ENCODE measurements at places on chromosomes 1 and 21.

DNA sequence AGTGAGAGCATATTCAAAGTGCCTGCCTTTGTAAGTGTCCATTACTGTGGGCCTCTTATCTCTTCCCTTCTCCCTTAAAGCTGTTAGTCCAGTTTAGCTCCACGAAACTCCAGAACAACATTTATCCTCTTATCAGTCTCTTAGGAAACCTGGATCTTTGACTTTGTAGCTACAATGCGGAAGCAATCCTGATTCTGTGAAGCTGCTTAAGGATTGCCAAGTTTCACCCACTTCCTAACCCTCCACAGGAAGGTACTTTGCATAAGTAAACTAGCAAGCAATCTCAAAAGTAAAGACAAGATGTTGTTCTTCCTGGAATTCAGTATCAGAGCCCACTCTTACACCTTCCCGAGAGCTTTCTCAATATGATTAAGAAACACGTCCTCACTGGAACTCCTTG lies 164.9 kb upstream of the USP25 start:
- no peak for DNase-seq

DNA sequence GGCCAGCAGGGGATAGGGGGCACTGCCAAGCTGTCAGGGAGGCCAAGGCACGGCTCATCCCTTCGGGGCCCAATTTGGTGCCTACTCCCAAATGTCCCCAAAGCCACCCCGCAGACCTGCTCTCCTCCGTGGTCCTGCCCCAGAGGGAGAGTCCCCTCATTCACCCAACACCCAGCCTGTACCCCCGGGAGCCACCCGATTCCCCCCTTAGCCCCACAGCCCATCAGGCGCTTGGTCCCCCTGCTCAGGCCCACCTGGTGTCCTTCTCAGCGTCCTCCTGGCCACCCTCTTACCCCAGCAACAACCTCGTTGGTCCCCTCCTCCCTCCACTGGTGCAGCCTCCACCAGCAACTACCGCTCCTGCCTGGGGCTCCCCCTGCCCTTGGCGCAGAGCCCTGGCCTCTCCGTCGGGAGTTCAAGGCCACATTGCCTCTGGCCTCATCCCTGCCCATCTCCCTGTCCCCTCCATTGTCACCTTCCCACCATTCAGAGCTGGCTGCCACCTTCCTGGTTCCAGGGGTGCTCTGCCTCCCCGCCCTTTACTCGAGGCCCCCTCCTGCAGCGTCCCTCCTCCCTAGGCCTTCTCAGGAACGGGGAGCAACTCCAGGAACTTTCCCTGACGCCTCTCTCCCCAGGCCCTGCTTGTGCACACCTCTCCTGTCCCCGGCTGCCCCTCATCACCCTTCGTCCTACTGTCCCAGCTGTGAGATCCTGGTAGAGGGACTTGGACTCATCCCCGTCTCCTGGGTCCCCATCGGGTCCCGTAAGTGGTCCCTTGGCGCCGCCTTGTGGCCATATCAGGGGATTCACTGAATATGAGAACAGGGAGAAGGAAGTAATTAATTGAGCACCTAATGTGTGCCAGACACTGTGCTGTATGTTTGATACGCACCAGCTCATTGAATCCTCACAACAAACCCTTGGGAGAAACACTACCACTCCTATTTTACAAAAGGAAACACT lies 73.9 kb downstream of the RAP1GAP start:
- DNase-seq, result peak; percentile 24

- DNase-seq, result no peak
Measured at GRCh38 chr1:152397474-152397873, 16.6 kb downstream of the CRNN start.

- DNase-seq, result no peak
Measured at GRCh38 chr21:15614766-15615165, 115.0 kb upstream of the USP25 start.

GRCh38 chr1:225597926-225598575 lies 54.9 kb downstream of the ENAH start:
- no peak for DNase-seq

DNA sequence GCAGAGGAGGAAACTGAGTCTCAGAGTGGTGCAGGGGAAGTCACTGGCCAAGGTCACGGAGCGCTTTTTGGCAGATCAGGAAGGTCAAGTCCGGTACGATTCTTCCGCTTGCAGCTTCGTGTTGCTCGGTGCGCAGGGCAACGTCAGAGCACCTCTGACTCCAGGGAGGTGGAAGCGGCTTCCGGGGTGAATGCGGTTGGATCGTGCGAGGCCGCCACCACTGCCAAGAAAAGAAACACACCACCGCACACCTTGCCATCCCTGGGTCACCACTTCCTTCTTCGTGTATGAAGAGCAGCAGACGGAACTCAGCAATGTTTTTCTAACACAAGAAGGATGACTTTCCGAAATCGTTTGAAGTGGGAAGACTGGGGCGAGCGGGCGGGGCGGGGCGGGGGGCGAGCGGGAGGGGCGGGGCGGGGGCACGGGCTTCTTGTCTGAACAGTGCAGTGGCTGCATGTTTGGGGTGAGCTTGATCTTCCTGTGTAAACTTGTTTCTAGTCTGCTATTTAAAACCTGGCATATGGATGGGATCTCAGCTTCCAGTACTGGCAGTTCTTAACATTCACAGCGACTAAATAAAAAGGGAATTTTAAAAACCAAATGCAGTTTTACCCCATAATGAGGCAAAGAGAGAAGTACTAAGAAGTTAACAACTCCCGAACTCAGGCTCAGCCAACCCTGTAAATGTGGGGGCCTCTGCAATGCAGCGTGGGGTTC lies 300.0 kb downstream of the RRAGC start:
- DNase-seq, result peak; percentile 85

- no peak for DNase-seq
Measured at GRCh38 chr1:112992780-112993179, 36.8 kb upstream of the SLC16A1 start.

DNA sequence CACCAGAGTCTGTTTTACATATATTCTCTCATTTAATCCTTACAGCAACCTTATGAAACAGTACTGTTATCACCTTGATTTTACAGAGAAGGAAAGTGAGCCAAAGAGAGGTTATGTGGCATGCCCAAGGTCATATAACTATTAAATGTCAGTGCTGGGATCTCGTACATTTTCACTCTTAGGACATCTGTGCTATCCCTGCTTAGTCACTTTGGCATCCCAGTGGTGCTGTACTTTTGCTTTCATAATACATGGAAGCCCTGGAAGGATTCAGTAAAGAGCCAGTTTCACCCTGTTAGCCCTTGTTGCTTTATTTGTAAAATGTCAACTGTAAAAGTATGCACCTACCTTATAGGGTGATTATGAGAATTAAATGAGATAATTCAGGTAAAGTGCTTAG lies 104.4 kb downstream of the NFIA start:
- no peak for DNase-seq

DNA sequence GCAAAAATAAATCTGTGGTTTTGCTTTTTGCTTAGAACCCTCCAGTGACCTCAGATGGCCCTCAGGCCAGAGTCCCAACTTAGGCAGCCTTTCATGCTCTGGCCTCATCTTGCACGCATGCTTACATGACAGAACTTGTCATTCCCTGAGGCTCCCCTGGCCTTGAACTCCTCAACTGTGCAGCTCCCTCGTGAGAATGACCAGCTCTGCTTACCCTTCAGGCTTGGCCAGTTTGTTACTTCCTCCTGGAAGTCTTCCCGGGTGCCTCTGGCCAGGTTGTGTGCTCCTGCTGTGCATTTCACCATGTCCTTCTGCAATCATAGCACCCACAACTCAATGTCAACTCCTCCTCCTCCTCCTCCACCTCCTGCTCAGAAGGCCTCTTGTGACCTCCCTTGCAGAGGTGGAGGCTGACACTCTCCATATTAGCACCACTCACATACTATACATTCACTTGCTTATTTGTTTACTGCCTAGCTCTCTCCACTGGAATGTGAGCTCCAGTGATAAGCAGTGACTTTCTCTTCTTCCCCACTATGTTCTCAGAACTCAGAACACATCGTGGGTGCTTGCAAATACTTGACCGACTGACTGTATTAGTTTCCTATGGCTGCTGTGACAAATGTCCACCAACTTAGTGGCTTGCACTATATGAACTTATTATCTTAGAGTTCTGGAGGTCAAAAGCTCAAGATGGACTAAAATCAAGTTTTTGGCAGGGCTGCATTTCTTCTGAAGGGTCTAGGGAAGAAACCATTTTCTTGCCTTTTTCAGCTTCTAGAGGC lies 41.9 kb downstream of the RCSD1 start:
- DNase-seq, result no peak

- DNase-seq, result peak; percentile 28
Measured at GRCh38 chr1:246566813-246567645, 773 bp downstream of the CNST start.

DNA sequence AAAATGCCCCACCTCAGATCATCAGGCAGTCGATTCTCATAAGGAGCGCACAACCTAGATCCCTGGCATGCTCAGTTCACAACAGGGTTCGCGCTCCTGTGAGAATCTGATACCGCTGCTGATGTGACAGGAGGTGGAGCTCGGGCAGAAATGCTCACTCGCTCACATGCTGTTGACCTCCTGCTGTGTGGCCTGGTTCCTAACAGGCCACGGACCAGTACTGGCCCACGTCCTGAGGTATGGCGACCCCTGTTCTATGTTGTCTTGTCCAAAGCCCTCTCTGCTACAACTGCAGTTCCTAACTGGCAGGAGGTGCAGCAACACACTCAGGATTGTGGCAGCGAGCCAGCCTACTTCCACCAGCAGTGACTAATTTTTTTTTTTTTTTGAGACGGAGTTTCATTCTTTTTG lies 70.6 kb downstream of the CLSTN1 start:
- DNase-seq, result no peak

DNA sequence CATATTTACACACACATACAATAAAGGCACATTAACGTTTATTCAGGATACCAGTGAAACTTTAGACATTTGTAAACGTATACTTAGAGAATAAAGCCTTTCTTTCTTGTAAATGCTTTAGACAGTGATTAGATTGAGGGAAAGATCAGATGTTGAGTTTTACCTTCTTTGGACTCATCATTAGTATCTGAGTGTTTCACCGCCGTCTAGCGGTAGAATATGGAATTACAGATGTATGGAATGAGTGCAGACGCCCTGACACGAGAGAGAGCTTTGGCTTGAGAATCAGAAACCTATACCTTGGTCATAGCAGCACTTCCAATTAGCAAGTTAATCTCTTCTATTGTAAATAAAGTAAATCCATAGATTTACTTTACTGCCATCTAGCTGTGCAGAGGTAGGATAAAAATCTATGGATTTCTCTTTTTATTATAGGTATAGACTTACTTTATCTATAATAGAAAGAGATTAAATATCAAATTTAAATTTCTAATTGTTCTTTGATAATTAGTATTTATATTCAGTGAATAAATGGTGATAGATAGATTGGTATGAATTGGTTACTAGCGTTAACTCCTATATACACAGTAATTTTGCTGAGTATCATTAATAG lies 12.6 kb downstream of the FLG2 start:
- DNase-seq, result peak; percentile 72

GRCh38 chr1:1292851-1293250 lies 12.6 kb downstream of the SCNN1D start:
- DNase-seq, result no peak

DNA sequence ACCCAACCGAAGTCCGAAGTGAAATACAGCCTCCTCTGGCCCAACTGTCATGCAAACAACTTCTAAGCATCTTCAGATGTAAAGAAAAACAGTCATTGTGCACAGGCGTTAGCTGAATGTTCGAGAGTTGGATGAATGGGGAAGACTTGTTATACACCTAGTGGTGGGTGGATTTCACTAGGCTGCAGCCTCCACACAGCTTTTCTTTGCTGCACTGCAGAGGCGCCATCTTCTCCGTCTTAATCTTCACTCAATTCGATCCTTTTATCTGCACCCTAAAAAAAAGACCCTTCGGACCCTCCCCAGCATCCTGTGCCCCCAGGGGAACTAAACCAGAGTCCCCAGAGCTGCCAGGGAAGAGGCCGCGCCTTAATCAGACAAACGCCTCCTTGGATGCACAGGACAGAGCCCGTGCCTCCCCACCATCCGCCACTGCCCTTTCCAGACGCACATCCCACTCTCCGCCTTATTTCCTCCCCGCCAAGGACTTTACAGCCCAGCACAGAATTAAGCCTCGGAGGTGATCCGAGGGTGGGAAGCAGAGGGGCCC lies 1.4 kb downstream of the APP start:
- peak; percentile 55 for DNase-seq

DNA sequence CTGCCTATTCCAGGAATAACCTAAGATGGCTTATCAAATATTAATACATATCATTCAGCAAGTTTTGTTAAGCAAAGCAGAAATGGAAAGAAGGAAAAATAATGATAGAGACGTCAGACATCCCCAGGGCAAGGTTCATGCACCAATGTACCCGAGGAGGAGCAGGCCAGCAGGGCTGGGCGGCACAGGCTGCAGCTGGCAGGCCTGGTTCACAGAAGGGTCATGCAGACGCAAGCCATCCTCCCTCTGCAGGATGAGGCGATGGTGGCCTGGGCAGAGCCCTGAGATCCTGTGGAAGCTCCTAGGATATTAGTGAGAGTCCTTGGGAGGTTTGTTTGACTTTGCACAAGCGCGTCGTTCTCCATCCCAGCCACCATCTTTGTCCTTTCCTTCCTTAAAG lies 30.0 kb downstream of the BATF3 start:
- no peak for DNase-seq

DNA sequence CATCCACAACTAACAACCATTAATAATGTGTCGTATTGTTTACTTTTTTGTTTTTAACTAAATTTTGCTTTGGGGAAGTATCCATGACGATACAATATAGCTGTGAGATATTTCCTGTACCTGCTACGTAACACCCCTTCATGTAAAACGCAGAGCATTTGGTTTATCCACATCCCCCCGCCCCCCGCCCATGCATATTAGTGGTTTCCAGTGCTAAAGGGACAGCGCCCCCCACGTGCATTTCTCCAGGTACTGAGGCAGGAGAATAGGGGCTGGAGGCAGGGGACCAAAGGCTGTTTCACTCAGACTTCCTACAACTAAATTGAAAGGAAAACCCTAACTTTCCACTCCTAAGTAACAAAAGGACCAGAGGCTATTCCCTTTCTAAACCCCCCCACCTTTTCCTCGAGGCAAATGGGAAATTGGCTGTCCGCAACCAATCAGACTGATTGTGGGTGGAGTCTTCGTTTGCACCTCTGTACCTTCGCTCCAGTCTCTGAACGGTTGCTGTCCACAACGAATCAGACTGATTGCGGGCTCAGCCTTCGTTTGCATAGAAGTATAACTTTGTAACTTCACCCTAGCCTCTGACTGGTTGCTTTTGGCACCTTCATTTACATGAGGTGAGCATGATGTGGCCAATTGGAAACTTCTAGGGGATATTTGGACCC lies 12.2 kb upstream of the RIPK4 start:
- no peak for DNase-seq

- no peak for DNase-seq
Measured at GRCh38 chr21:25809013-25809412, 74.2 kb downstream of the GABPA start.

GRCh38 chr21:45709173-45709572 lies 65.6 kb downstream of the PCBP3 start:
- DNase-seq, result no peak

DNA sequence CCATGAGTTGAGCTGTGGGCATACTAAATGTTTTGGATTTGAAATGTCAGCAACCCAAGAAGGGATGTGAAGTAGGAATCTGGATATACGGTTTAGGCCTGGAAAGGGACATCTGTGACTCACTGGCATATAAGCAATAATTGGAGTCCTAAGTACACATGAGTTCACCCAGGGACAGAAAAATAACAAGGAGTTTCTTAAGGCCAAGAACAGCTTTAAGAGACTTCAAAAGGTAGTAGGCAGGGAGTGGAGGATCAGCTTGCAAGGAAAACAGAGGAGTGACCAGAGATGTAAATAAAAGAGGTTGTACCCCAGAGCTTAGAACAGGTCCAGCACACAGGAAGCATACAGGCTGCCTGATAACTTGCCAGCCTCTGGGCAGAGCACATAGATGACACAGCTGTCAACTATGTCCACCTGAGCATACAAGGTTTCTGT lies 28.1 kb downstream of the TMEM50B start:
- no peak for DNase-seq

All from CD4-positive, alpha-beta T cell treated with Interleukin-10 for 1 hour (primary cell).